ACHN (cell line): ENCODE measurements at places on chromosomes 2 and 18.

DNA sequence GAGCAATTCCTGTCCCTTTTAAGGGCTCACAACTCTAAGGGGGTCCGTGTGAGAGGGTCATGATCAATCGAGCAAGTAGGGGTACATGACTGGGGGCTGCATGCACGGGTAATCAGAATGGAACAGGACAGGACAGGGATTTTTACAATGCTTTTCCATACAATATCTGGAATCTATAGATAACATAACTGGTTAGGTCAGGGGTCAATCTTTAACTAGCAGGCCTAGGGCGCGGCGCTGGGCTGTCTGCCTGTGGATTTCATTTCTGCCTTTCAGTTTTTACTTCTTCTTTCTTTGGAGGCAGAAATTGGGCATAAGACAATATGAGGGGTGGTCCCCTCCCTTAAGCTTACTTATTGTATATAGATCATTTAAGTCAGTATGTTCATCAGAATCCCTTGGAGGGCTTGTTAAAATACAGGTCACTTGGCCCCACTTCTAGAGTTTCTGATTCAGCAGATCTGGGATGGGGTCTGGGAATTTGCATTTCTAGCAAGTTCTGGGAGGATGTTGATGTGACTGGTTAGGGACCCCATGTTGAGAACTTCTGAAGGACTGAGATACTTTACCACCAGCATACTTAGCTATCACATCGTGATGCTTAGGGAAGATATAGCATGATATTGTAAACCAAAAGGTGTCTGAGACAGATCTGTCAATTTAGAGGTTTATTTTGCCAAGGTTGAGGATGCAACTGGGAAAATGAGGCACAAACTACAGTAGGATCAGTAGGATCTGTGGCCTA lies 2.8 kb upstream of the INPP4A start:
- no peak for DNase-seq

DNA sequence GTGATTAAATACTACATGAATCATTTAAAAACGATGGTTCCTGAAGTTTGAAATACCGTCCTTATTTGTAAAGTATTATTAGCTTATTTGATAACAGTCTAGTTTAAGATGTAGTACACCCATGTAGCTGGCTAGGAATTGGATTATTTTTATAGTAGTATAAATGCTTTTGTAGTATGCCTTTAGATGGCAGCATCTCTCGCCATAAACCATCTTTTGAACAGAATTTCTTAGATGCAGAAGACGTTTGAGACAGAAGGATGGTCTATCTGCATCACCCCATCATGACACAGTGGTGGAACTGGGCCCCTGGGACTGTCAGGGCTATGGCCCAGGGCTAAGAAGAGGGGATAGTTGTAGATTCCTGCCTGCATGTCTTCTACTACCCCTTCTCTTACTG lies 152.7 kb downstream of the WDSUB1 start:
- no peak for DNase-seq

DNA sequence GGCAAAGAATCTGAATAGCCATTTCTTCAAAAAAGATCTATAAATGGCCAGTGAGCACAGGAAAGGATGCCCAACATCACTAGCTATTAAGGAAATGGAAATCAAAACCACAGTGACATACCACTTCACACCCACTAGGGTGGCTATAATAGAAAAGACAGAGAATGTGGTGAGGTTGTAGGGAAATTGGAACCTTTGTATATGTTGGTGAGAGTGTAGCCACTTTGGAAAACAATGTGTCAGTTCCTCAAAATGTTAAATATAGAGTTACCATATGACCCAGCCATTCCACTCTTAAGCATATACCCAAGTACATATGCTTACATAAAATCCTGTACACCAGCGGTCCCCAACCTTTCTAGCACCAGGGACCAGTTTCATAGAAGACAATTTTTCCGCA lies 152.8 kb downstream of the SMAD2 start:
- DNase-seq = no peak

DNA sequence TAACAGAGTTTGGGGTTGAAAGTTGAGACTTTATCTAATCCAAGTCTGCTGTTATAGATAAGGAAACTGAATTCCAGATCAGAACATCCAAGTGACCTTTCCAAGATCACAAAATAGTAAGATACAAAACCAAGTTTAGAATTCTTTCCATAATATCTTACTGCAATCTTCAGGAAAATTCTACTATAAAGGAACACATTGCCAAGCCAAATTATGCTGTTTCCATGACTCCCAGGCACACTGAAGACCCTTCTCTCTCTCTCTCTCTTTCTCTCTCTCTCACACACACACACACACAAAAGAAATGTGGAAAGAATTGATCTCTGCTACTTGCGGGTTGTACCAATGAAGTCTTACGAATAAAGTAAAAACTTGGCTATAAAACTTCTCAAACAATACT lies 398.4 kb downstream of the METTL4 start:
- no peak for DNase-seq

GRCh38 chr18:61196750-61197149 lies 136.5 kb upstream of the CDH20 start:
- no peak for DNase-seq

DNA sequence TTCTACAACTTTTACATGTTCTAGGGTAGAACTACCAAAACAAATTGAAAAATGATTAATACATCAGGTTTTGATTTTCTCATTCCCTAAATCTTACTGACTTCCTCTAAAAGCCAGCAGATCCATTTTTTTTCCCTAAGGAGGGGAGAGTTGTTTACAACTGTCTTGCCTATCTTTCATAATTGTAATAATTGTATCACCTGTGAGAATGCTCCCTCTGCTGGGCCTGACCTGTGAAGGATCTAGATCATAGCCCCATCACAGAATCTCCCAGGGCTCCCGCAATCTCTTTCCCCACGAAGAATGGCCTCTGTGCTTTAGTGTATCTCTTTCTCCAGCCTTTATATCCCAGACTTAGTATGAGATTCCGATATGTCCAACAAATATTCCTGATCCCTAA lies 9.1 kb downstream of the LOXL3 start:
- DNase-seq = no peak

DNA sequence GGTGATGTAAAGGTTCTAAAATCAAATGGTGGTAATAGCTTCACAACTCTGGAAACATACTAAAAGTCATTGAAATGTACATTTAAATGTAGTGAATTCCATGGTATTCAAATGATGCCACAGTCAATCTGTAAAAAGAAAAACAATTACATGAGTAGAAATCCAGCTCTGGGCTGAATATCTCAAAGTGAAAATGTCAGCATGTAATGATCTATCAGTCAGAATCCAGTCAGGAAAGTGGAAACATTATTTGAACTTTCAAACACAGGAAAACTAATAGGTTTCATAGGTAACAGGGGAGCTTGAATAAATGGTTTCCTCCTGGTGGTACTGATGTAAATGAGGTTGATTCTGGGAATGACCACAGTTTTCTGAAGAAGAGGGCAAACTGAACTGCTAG lies 186.4 kb downstream of the CDH7 start:
- DNase-seq = no peak
